ENCODE measurements at places on chromosomes 2 and 18.

- peak; percentile 10 for DNase-seq
These were observed 824 bp upstream of the ZNF638 start for GRCh38 chr2:71330585-71331330.

GRCh38 chr2:49640630-49641029, 486.3 kb upstream of the FSHR start:
- DNase-seq = no peak

DNA sequence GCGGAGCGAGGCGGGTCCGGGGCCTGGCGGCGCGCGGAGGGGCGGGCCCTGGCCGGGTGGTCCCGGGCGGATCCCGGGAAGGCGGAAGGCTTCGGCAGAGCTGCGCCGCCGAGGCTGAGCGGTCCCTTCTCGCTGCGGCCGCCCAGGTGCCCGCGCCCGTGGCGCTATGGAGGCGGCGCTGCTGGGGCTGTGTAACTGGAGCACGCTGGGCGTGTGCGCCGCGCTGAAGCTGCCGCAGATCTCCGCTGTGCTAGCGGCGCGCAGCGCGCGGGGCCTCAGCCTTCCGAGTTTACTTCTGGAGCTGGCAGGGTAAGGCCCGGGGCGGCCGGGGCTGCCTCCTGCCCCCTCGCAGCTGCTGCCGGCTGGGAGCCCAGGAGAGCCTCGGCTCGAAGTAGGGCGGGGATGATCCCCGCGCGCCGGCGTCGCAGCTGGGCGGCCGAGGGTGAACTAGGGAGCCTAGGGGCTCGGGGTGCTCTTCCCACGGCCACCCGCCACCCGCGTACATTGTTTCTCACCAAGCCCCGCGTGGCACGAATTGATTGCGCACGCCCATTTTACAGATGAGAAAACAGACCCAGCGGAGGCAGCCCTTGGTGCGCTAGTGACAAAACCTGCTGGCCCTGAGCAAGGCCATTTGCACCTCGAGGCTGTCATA, at the start of gene SLC66A3:
TSS of gene SLC66A3 (plus strand) at position 87 of the 655 bp plus-strand sequence. CDS start at position 167, 80 bp downstream.
- DNase-seq = no peak

DNA sequence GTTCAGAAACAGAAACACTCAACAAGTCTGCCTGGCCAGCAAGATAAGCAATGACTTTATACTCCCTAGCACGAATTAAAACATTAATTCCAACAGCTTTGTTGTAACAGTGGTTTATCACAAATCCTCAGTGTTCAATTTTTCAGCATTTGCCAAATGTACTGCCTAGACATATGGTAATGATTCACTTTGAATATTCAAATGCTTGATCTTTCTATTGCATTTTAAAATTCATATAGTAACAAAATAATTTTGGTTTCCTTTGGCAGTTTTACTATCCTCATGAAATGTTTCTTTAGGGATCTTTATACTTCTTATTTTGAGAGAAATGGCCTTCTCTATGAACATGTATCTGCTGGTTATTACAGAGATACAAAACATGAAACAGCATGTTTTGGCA, 851.8 kb upstream of the NXPH2 start:
- no peak for DNase-seq

GRCh38 chr2:160358046-160358445, 135.6 kb downstream of the RBMS1 start:
- no peak for DNase-seq

- DNase-seq = no peak
These were observed 19.1 kb upstream of the VIT start for GRCh38 chr2:36677386-36677785.

- no peak for DNase-seq
These were observed 34.0 kb downstream of the UGP2 start for GRCh38 chr2:63875559-63876245.

All from CD4-positive, alpha-beta T cell treated with Interleukin-12 subunit alpha and Interleukin-12 subunit beta, for 1 hour (primary cell).